NCI-H1436 (cell line): ENCODE measurements at places on chromosomes 11 and 22.

GRCh38 chr11:34633640-34633989 is 12.7 kb downstream of the EHF start:
- no peak for DNase-seq

DNA sequence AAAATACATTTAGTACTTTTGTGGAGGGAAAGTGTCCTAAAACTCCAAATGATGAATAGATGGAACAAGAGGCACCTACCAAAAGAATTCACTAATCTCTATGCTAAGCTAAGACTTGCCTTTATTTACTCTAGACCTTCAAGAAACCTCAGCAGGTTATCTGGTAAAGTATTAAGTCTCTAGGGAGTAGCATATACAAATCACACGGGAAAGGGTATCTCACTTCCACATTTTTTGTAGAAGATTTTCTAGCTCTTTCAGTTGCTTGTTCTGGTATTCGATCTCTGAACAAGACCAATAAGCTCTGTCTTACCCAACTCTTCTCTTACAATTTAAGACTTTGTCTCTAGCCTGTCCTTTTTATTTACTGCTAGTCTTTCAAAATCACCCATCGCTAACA is 18.1 kb upstream of the CADM1 start:
- DNase-seq = no peak

DNA sequence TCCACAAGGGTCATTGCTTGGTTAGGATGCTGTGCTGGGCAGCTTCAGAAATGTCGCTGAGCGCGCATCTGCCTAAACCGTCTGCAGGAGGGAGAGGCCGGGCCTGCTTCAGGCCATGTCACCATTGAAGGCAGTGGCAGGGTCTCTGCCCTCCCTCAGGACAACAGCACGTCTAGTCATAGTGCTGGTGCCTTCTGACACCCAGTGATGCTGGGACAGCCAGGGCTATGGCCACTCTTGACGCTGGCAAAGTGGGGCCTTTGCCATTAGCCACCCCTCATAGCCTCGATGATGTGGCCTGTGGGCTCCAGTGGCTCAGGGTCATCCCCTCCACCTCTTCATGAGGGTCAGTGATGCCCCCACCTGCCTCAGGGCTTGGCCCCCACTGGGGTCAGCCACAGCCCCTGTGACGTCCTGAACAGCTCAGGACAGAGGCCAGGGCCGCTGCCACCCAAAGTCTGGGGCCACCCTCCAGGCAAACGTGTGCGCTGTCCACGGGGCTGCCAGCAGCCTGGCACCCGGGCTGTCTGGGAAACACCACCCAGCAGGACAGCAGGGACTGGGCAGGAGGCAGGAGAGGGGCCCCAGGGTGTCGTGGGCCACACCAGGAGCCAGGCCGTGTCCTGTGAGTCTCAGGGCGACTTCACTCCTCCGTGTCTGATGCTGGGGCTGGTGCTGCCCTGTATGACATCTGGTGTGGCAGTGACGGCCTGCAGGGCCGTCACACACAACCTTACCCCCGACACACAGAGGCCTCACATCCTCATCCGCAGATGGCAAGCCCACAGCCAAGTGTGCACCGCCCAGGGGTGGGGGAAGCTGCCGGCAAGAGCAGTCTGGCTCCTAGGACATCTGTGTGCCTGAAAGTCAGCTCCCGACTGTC is 42.5 kb downstream of the CERK start:
- DNase-seq = no peak

DNA sequence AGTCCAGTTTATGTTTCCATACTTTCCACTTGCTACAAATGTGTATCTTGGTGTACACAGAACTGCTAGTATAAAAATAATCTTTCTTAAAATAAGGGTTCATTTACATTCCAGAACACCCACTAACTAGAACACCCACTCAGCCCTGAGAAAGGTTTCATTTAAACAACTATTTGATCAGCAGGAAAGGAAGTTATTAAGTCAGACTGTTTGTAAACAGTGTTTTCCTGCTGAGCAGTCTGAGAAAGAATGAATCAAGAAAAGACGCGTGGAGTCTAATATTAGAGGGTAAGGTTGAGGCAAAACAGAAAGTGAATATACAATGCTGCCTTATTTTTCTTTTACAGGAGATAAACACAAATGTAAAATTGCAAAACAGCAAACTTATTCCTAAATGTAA is 32.7 kb downstream of the NARS2 start:
- no peak for DNase-seq

GRCh38 chr11:47106798-47107411 is 69.8 kb downstream of the ARFGAP2 start:
- DNase-seq = peak; percentile 24

GRCh38 chr11:94672636-94673035 is 95.5 kb upstream of the AMOTL1 start:
- DNase-seq = no peak

GRCh38 chr22:28909375-28909774 is 26.0 kb downstream of the ZNRF3 start:
- no peak for DNase-seq

- no peak for DNase-seq
Measured at GRCh38 chr11:1487091-1487850, 692 bp upstream of the MOB2 start.
